Right ventricle myocardium superior (tissue), 1 donor: ENCODE measurements at places on chromosomes 5 and 9. TPM values are rescaled to one million over a fixed set of nuclear protein-coding genes. Genes with fewer than 3 reads are reported as not detected.

The TMEM174 gene
- not detected for total RNA-seq

The ACTBL2 gene
- not detected for total RNA-seq

The SERF1A gene
- total RNA-seq, result 7.0 TPM

DNA sequence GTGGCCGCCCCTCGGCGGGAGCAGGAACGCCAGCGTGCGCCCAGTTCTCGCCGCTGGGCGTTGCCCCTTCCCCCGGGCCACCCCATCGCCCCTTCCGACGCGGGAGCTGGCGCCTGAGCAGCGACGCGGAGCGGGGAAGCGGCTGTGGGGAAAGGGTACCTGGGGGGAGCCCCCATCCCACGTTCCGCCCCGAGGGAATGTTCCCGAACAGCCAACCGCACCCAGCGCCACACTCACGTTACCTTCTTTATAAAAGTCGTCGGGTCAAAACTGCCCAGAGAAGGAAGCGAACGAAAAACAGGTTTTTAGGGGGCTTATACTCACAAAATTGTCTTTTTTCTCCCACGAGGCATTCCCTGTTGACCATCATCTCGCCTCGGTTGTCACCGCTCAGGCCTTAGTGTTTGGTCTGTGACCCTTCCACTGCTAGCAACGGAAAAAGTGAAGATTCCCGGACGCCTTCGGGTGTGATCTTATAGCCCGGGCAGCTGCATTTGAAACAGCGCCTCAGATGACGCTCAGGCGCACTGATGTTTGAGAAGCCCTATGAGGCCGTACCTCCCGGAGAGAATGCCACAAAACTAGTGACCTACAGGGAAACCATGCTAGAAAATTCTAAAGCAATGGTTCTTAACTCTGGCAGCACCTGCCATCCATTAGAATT, 475 bp upstream of the GOLM1 start:
- DNase-seq, result peak; percentile 55

- no peak for DNase-seq
These were observed 139.4 kb upstream of the ANKH start for GRCh38 chr5:15010936-15011335.

DNA sequence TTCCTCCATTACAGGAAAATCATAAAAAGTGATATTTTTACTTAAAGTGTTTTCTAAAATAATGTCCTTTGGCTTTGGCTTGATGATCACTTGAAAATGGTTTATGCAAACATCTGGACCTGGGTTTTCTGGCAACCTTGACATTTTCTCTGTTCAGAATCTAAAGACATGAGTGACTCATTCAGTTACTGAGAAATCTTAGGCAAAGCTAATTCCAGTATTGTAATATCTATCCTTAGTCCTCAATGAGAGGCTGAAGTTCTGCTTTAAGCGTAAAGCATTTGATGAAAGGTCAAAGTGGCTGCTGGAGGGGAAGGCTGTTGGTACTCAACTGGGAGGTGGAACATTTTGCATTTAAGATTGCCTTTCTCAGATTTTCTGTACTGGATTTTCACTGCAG, 2.3 kb downstream of the MAN2A1 start:
- no peak for DNase-seq

GRCh38 chr5:43639566-43639965, 36.6 kb downstream of the NNT start:
- no peak for DNase-seq
